Activated CD4-positive, alpha-beta memory T cell treated with anti-CD3 and anti-CD28 coated beads for 36 hours (primary cell): ENCODE measurements at places on chromosomes 5 and 9.

GRCh38 chr5:13187186-13187585, 757.3 kb downstream of the DNAH5 start:
- H3K36me3 ChIP-seq = no peaks in the 10 kb centered on the region
- H3K4me1 ChIP-seq = no peaks in the 10 kb centered on the region
- H3K27me3 ChIP-seq = no peaks in the 10 kb centered on the region
- no peak overlapping the region for H3K27ac ChIP-seq
- DNase-seq = no peak

GRCh38 chr9:37329576-37329975, 92.9 kb upstream of the GRHPR start:
- no peak for DNase-seq
- no peaks in the 10 kb centered on the region for H3K27me3 ChIP-seq
- H3K4me1 ChIP-seq = no peaks in the 10 kb centered on the region
- no peak overlapping the region for H3K4me3 ChIP-seq
- H3K27ac ChIP-seq = no peak overlapping the region

DNA sequence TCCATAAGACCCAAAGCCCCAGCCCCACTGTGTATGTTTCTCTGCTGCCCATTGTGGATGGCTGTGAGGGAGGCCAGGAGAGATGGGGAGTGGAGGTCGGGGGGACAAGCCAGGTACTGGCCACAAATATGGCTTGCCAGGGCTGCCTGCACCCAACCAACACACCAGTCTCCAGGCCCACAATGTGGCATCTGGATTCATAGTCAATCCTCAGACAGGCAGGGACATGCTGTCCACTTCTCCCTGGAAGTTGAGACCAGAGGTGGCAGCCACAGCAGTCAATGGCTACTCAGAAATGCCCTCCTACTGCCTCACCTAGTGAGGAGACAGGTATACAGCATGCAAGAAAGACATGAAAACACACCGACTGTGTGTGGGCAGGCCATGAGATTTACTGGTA, 61.2 kb upstream of the SLC25A51 start:
- DNase-seq = no peak
- H3K4me1 ChIP-seq = peaks cover 17% of the 10 kb centered on the region
- H3K36me3 ChIP-seq = no peaks in the 10 kb centered on the region
- H3K4me3 ChIP-seq = no peak overlapping the region
- H3K27me3 ChIP-seq = no peaks in the 10 kb centered on the region

GRCh38 chr5:177296581-177296980, 6.9 kb downstream of the RAB24 start:
- no peaks in the 10 kb centered on the region for H3K27me3 ChIP-seq
- peaks cover 40% of the 10 kb centered on the region for H3K4me1 ChIP-seq
- no peak overlapping the region for H3K4me3 ChIP-seq
- peak overlapping the region; percentile 23 for H3K27ac ChIP-seq
- no peak for DNase-seq

GRCh38 chr5:33701251-33701650, 190.5 kb downstream of the ADAMTS12 start:
- no peaks in the 10 kb centered on the region for H3K27me3 ChIP-seq
- no peak overlapping the region for H3K27ac ChIP-seq
- H3K4me1 ChIP-seq = no peaks in the 10 kb centered on the region
- no peak overlapping the region for H3K4me3 ChIP-seq
- no peak for DNase-seq

DNA sequence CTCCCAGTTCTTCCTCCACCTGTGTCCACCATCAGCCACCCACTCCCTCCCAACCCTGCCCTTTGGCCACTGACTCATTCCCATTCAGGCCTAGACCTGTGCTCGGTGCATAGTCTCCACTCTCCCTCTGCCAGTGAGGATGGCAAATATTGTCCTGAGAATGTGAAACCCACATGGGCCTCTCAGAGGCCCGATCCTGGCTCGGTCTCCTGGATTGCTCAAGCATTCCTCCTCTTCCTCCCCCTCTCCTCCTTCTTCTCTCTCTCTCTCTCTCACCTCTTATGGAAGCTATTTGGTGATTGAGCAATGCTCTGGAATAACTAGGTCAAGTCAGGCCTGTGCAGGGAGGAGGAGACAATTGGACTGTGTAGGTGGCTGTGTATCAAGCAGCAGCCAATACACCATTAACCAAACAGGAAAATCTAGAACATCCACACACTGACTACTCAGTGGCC, 99.9 kb downstream of the KLF4 start:
- peaks cover 2% of the 10 kb centered on the region for H3K27me3 ChIP-seq
- no peaks in the 10 kb centered on the region for H3K4me1 ChIP-seq
- no peak for DNase-seq
- no peak overlapping the region for H3K27ac ChIP-seq
- H3K36me3 ChIP-seq = no peaks in the 10 kb centered on the region

DNA sequence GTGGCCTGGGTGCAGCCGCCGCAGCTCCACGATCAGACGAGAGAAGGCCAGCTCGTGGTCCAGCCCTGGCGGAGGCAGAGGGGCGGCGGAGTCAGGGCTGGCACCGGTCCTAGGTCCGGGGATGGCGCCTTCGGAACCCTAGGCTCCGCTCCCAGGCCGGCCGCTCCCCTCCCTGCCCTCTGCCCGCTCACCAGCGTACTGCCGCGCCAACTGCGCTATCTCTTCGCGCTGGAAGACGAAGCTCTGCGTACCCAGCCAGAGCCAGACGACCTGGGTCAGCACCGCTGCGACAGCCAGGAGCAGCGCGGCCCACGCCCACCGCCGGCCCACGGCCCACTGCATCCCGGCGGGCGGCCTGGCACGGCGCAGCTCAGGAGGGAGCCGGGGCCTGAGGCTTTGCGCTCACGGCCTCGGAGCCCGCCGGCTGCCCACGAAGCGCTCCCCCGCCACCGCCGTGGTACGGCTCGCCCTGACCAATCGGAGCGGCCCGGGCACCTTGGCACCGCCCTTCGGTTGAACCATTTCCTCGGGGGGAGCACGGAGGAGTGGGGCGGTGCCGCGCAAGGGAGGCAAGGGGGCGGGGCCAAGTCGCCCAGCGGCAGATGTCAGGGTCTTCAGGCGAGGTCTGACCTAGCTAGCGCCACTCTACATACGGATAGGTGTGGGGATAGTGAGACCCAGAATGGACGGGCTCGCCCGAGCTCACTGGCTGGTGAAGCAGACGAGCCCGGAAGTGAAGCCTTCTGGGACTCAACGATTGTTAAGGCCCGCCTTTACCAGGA, at the start of gene SIGMAR1:
TSS of gene SIGMAR1 (minus strand) at position 432 of the 782 bp plus-strand sequence. CDS start at position 342, 90 bp downstream.
- DNase-seq = peak; percentile 94
- peaks cover 20% of the 10 kb centered on the region for H3K36me3 ChIP-seq
- peak within 1 kb of the TSS; percentile 80 for H3K27ac ChIP-seq
- peak within 1 kb of the TSS; percentile 94 for H3K4me3 ChIP-seq
- H3K4me1 ChIP-seq = peaks cover 41% of the 10 kb centered on the region

DNA sequence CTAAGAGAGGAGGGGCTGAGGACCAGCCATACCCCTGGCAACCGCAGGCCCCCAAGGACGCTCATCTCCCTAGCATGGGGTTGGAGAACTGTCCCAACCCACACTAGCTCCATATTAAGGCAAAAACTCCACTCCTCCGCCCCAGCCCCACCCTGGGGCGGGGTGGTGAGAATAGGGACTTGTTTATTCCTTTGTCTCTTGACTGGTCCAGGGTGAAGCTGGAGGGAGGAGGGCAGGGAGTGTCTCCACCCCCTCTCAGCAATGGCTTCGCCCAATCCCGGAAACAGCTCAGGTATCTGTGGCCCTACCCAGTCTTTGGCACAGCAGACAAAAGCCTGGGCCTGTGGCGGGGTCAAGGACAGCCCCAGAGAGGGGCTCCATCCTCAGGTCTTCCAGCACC, 16.9 kb downstream of the PRRX2 start:
- H3K27me3 ChIP-seq = peaks cover 9% of the 10 kb centered on the region
- no peak overlapping the region for H3K27ac ChIP-seq
- no peak for DNase-seq
- H3K36me3 ChIP-seq = no peaks in the 10 kb centered on the region
- no peak overlapping the region for H3K4me3 ChIP-seq

DNA sequence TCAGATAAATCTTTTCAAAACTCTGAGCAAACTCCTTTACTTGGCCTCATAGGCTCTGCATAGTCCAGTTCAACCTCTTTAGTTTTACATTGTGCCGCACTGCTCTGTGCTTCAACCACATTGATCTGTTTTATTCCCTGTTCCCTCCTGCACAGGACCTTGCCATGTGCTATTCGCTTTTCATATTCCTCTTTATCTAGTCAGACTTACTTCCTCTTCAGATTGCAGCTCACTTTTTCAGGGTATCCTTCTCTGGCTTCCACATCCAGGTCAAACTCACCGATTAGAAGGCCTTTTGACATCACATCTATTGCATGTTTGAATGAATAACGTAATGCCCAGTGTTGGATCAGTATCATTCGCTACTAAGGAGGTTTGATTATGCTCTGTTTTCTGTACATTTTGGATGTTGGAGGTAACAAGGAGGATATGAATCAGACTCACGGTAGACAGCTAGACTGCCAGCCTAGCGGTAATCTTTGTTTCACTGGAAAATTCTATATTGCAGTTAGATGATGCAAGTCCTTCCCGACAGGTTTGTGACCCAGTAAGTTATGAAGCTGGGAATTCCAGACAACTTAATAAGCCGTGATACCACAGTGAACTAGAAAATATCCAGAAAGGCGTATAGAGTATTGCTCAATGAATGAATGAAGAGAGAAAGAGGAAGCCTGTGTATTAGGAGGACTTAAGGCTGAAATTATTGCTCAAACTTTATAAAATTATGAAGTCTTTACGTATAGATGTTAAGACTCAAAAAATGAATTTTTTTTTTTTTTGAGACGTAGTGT, 65.7 kb downstream of the IQGAP2 start:
- H3K4me3 ChIP-seq = no peak overlapping the region
- H3K27me3 ChIP-seq = no peaks in the 10 kb centered on the region
- peaks cover 92% of the 10 kb centered on the region for H3K4me1 ChIP-seq
- H3K27ac ChIP-seq = peak overlapping the region; percentile 82
- DNase-seq = no peak
- peaks cover 29% of the 10 kb centered on the region for H3K36me3 ChIP-seq

GRCh38 chr5:60494144-60494543, 205.8 kb downstream of the DEPDC1B start:
- no peak overlapping the region for H3K27ac ChIP-seq
- H3K4me3 ChIP-seq = no peak overlapping the region
- no peaks in the 10 kb centered on the region for H3K4me1 ChIP-seq
- H3K27me3 ChIP-seq = no peaks in the 10 kb centered on the region
- DNase-seq = no peak

DNA sequence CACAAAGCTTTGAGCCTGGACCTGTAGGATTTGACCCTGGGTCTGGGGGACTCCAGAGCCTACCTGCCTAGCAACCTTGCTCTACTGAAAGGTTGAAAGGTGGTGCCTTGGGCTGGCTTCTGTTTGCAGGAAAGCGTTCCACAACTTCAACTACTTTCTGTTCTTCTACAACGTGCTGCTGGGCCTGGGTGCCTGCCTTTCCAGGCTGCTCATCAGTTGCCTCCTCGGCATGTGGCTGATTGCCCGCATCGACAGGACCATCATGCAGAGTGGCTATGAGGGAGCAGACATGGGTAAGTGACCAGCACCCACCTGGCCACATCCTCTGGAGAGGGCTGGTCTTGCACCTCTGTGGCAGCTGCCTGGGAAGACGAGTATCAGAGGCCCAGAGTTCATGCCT, 13.6 kb upstream of the CCDC180 start:
- H3K4me1 ChIP-seq = no peaks in the 10 kb centered on the region
- no peak overlapping the region for H3K4me3 ChIP-seq
- H3K27ac ChIP-seq = no peak overlapping the region

DNA sequence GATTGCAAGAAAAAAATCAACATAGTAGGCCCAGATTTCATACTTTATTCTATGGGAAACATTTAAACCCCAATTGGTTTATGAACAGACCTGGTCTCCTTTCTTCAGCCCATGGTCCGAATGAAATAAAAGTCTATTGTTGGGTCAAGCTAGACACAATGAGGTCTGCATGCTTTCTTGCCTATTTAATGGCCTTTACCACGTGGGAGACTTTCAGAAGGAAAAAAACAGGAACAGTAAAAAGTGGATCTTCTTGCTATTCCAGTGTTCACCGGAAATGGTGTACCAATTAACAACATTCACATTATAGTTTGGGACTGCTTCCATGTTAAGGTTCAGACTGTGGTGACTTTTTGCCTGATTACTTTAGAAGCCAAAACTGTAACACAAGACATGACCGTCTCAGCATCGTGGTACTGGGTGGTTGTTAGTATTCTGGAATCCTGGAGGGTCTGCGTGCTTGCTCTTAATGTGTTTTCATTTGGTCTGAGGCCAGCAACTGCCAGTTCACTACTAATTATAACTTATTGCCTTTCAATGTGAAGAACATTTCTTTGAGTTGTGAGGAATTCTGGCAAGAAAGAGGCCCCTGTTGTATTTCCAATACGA, 85.4 kb upstream of the PRRC1 start:
- no peaks in the 10 kb centered on the region for H3K36me3 ChIP-seq
- H3K4me3 ChIP-seq = no peak overlapping the region
- H3K27ac ChIP-seq = no peak overlapping the region
- H3K4me1 ChIP-seq = no peaks in the 10 kb centered on the region
- no peaks in the 10 kb centered on the region for H3K27me3 ChIP-seq

- H3K4me1 ChIP-seq = no peaks in the 10 kb centered on the region
- H3K27ac ChIP-seq = no peak overlapping the region
- H3K4me3 ChIP-seq = no peak overlapping the region
- DNase-seq = no peak
- peaks cover 7% of the 10 kb centered on the region for H3K27me3 ChIP-seq
- H3K36me3 ChIP-seq = no peaks in the 10 kb centered on the region
Observed at GRCh38 chr9:86994231-86994630, 46.9 kb upstream of the GAS1 start.

DNA sequence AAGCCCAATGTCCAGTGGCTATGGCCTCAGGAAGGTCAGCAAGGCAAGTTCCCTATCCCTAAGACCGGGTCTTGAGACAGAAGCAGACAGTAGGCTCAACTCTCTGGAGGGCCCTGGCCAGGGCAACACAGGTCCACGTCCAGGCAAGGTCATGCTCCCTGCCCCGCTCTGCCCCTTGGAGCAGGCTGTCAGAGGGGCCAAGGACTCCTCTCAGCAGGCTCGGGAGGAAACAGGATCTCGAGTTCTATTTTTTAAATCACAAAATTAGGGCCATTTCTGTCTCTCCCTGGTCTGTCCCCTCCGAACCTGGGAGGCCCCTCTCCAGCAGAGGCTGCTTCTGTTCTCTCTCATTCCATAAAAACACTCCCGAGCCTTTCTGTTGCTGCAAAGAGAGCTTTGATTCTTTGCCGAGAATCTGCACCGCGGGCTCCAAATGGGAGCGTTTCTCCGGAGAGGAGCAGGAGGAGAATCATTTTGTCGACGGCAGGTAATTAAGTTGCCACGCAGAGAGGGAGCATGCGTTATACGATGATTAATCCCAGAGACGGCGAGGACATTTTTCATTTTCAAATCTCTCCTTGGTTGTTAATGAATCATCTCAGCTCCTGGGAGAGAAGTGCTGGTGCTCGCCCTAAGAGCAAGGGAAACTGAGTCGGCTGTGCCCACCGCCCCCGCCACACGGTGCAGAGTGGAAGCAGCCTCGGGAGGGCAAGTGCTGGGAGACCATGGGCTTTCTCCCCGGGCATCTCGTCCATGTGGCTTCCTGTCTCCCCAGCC, 24.5 kb upstream of the FCN1 start:
- peaks cover 4% of the 10 kb centered on the region for H3K27me3 ChIP-seq
- DNase-seq = no peak
- H3K4me3 ChIP-seq = no peak overlapping the region
- H3K27ac ChIP-seq = no peak overlapping the region
- no peaks in the 10 kb centered on the region for H3K4me1 ChIP-seq

- H3K4me1 ChIP-seq = peaks cover 1% of the 10 kb centered on the region
- H3K27me3 ChIP-seq = no peaks in the 10 kb centered on the region
- no peak overlapping the region for H3K27ac ChIP-seq
- DNase-seq = no peak
- H3K4me3 ChIP-seq = no peak overlapping the region
- no peaks in the 10 kb centered on the region for H3K36me3 ChIP-seq
Observed at GRCh38 chr5:1299961-1300360, 5.1 kb upstream of the TERT start.
